ENCODE measurements at places on chromosomes 6 and 20. TPM values are rescaled to one million over a fixed set of nuclear protein-coding genes. Genes with fewer than 3 reads are reported as not detected.

DNA sequence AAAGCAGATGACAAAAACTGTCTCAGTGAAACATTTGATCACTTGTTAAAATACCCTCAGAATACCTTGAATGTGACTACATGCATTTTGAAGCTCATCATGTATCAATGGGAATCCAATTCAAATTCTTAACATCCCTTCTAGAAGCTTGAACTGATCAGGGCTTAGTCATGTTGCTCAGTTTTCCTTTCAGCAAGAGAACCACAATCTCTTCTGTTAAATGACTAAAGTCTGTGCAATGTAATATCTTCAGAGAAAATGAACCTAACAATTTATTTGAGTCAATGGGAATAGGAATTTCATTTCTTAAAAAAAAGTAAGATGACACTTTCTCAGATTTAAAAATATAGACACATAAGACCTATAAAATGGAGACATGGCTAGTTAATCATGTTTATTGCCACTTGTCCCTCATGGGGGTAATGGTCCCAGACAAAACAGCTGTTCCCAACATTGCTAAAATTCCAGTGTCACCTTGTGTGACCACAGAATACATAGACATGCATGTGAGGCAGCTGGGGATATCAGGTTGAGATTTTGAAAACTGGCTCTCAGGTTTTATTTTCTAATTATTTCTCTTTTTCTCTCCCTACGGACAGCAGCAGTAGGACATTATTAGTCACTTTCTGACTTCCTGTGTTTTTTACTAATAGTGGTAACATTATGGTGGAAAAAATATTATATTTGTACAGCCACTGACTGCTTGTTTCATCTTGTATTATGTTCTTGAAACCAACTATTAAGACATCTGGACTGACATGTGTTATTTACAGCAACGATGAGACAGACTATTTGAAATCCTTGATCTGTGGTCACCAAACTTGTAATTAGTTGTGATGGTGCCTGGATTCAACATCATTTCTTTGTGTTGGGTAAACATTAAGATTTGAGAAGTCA, 192.5 kb downstream of the COL9A1 start:
- no peak for DNase-seq
- no peak overlapping the region for H3K4me3 ChIP-seq
- no peak overlapping the region for H3K27ac ChIP-seq
- H3K27me3 ChIP-seq = no peaks in the 10 kb centered on the region
- H3K36me3 ChIP-seq = no peaks in the 10 kb centered on the region

The LAMP5 gene
- total RNA-seq = not detected

The PERP gene
- total RNA-seq = 42.4 TPM

The NKAIN4 gene
- not detected for total RNA-seq

DNA sequence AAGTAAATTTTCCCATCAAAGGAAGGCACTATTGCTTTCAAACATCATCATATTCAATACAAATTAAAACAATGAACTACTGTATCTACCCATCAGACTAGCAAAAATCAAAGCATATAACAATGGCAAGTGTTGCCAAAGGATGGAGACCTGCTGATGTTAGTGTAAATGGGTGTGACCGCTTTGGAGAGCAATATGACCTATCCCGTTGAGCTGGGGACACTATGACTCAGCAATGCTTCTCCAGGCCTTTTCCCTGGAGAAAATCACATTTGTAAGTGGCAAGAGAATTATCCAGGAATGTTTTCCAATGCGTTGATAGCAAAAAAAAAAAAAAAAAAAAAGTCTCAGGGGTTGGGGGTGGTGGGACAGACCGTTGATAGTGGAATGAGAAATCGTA, 46.1 kb downstream of the PHACTR3 start:
- H3K4me3 ChIP-seq = no peak overlapping the region
- DNase-seq = no peak
- no peaks in the 10 kb centered on the region for H3K4me1 ChIP-seq
- H3K36me3 ChIP-seq = no peaks in the 10 kb centered on the region
- no peaks in the 10 kb centered on the region for H3K27me3 ChIP-seq

All from SJSA1 (cell line).